GM19239 (cell line): ENCODE measurements at places on chromosomes 3 and 15.

GRCh38 chr3:196055683-196056270, 26.1 kb downstream of the TFRC start:
- DNase-seq, result no peak

GRCh38 chr15:88533376-88533775, 13.1 kb downstream of the DET1 start:
- DNase-seq, result no peak

DNA sequence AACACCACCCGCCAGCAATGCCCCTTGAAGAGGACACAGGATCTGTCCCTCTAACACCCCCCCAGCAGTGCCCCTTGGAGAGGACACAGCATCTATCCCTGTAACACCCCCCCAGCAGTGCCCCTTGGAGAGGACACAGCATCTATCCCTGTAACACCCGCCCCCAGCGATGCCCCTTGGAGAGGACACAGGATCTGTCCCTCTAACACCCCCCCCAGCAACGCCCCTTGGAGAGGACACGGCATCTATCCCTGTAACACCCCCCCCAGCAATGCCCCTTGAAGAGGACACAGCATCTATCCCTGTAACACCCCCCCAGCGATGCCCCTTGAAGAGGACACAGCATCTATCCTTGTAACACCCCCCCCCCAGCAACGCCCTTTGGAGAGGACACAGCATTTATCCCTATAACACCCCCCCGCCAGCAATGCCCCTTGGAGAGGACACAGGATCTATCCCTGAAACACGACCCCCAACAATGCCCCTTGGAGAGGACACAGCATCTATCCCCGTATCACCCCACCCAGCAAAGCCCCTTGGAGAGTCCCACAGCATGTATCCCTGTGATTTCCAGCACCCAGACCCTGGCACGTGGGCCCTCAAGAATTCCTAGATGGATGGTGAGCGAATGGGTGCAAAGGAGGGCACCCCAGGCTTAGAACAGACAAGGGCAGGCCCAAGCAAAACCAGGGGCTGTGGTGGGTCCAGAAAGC, 26.9 kb downstream of the TNK2 start:
- no peak for DNase-seq

GRCh38 chr3:190166948-190167347, 46.3 kb upstream of the P3H2 start:
- no peak for DNase-seq

- no peak for DNase-seq
Measured at GRCh38 chr15:25719101-25719985, 143.8 kb downstream of the ATP10A start.

- DNase-seq, result no peak
Measured at GRCh38 chr15:44694416-44694815, 16.7 kb downstream of the PATL2 start.

DNA sequence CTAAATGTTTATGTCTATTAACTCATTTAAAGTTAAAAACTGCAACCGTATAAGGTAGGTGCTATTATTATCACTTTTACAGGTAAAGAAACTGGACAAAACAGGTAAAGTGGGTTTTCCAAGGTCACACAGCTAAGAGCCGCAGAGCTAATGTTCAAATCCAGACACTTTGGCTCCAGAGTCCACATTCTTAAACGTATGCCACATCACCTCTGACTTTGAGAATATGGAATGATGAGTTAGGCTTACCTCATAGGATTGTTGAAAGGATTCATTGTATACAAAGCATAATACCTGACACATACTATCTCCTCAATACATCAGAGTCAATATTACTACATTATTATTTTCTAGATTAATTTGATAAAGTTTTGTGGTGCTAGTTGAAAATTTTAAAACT, 240.9 kb upstream of the STT3B start:
- no peak for DNase-seq

- DNase-seq, result no peak
Measured at GRCh38 chr3:29852767-29853166, 571.9 kb downstream of the RBMS3 start.

GRCh38 chr3:72279068-72279604, 494.2 kb upstream of the PROK2 start:
- DNase-seq, result no peak

GRCh38 chr3:71277341-71277740, 306.2 kb downstream of the FOXP1 start:
- no peak for DNase-seq

DNA sequence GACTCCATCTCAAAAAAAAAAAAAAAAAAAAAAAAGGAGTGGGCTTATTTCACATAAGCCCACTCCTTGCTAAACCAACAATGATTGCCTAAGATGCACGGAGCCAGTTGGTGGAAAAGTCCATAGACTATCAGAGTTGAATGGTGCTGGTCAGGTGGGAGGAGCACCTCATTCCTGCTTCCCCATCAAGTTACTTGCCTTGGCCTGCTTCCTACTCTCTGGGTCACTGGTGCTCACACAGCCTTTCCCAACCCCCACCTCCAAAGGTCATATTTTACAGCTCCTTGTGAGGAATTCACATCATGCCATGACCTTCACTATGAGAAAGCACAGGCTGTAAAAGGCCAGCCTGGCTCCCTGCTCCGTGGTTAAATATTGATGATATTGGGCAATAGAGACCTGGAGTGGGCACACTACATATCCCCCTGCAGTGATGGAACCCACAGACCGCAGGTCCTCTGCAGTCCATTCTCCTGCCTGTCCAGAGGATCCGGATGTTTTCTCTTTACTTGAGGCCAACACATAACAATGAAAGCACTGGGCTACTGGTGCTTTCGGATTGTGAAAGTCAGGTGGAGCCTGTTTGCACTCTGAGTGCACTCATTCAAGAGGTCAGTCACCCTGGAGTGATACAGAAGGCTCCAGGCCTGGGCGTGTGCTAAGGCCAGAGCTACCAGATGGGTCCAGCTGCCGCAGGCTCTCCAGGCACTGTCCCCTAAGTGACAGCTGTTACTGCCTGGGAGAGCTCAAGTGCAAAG, at the start of gene SLC51B:
TSS of gene SLC51B (plus strand) at position 664 of the 758 bp plus-strand sequence. CDS start 4,618 bp downstream, outside the sequence.
- no peak for DNase-seq

DNA sequence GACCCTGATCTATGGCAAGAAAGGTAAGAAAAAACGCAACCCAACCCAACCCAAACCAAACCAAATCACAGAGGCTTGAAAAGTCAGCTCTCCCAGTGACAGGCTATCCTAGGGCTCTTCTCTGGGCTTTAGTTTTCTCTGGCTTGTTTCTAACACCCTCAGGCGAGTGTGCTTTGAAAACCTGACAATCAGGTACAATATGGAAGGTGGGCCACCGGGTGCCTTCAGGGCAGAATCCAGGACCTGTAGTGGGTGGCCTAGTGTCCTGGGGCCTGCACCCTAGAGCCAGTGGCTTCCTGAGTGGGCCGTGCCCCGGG, 46.8 kb downstream of the BHLHE40 start:
- DNase-seq, result no peak
